ENCODE measurements at places on chromosomes 11 and 22.
A peak's percentile ranks its signal among the peaks of the same experiment; 100 is the strongest.

DNA sequence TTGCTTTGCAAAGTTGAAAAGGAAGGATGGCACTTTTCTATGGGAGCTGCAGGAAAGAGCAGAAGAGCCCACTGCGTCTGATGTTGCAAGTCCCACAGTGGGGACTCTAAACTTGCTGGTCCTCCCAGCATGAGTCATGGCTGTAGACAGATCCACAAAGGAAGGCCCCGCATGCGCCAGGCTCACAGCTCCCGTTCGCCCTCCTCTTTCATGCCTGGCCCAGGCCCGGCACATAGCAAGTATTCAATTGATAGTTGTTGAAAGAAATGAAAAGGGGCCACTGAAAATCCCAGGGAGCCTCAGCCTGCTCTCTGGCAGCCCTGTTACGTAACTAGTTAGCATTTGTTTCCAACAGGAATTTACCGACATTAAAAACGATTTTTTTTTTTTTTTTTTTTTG, 18.9 kb downstream of the AP1B1 start:
- DNase-seq, result peak; percentile 92

DNA sequence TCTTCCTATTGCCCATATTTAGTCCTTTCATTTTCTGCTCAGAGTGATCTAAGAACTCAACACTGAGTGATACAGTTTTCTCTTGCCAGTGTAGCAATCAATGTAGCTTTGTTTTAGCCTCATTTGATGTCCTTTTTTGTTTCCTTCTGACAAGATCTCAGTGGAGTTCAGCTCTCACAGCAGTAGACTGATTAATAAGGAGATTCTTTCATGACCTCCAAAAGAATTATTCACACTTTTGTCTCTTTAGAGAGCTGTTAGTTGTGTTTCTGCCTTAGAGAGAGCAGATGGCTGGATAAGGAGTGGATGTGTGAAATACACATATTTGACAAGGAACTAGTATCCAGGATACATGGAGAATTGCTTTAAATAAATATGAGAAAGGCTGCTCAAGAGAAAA, 6.6 kb upstream of the TMEM225 start:
- DNase-seq, result no peak

DNA sequence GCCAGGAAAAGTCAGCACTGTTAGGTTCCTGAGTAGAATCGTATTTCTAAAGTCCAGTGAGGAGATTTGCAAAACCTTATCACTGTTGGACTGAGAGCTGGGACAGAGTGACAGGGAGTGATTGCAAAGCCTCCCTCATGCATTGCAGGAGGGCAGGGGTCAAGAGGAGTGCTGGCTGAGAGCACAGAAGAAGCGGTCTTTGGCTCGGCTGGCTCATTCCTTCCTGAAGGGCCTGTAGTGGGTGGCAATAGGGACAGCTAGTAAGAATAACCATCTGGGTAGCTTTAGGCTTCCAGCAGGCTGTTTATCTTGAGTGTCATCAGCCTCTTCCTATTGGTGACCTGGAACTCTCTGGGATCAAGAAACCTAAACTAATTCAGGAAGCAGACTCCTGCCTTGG, 53.4 kb downstream of the CD44 start:
- DNase-seq, result peak; percentile 25

DNA sequence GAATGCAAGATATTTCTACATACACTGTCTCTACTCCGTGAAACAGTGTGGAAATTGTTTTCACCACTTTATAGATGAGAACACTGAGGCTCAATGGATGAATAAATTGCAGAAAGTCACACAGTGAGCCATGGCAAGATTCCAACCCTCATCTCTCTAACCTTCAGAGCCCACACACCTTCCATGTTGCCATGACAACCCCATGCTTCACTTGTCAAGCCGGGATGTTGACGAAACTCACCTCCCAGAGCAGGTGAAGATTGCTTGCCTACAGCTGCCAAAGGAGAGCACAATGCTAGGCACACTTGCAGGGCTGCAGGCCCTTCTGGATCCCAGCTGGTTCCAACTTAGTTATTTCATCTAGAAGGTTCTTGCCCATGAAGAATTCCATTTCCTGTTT, 71.4 kb upstream of the SEZ6L start:
- no peak for DNase-seq

DNA sequence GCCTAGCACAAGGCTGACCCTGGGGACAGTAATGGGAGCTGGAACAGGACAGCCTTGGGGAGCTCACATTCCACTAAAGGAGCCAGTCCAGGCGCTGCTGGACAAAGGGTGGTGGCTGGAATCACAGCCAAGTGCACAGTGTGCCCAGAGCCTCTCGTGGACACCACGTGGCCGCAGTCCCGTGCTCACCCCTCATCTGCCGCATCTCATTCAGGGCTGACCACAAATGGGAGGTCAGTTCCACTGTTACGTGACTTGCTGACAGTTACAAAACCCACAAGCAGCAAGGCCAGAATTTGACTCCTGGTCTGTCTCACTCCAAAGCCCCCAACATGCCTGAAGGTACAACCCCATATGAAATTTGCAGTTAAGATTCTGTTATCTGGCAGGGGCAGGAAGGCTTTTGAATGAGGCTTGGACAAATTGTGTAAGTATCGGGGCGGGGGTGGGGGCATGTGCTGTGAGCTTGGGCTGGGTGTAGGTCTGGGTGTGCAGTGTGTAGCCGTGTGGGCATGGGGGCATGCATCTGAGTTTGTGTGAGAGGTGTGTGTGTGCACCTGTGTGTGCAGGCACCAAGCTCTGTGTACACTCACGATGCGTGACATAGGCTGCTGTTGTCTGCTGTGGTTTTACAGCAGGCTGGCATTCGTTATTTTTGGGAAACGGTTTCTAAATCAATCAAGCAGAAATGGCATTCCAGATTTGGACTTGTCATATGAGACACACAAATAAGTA, 301.7 kb downstream of the BRD1 start:
- no peak for DNase-seq

- no peak for DNase-seq
Observed at GRCh38 chr11:27545946-27546345, 39.4 kb upstream of the LIN7C start.

GRCh38 chr11:44627911-44628729, 62.7 kb downstream of the CD82 start:
- DNase-seq, result peak; percentile 50

GRCh38 chr11:81301166-81301830, 1432.4 kb downstream of the FAM181B start:
- no peak for DNase-seq

GRCh38 chr22:36144886-36145541, 15.5 kb downstream of the APOL3 start:
- peak; percentile 73 for DNase-seq

DNA sequence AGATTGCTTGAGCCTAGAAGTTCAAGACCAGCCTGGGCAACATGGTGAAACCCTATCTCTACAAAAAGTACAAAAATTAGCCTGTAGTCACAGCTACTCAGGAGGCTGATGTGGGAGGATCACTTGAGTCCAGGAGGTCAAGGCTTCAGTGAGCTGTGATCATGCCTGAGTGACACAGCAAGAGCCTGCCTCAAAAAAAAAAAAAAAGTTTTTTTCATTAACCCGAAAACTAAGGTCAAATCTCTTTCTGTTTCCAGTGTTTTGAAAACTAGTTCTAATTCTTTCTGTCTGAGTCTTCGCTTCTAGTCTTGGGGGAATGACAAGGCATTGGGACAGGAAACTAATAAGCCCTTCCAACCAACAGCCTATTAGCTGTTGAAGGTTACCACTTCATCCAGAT, 57.6 kb downstream of the LIF start:
- DNase-seq, result no peak

GRCh38 chr22:22171357-22172218, 73.0 kb upstream of the VPREB1 start:
- DNase-seq, result peak; percentile 26

- no peak for DNase-seq
Observed at GRCh38 chr22:48258064-48258701, 1495.7 kb downstream of the TBC1D22A start.

- no peak for DNase-seq
Observed at GRCh38 chr11:118084247-118084646, 2.5 kb downstream of the SMIM35 start.

GRCh38 chr11:95135155-95135554, 45.5 kb downstream of the ENDOD1 start:
- no peak for DNase-seq

DNA sequence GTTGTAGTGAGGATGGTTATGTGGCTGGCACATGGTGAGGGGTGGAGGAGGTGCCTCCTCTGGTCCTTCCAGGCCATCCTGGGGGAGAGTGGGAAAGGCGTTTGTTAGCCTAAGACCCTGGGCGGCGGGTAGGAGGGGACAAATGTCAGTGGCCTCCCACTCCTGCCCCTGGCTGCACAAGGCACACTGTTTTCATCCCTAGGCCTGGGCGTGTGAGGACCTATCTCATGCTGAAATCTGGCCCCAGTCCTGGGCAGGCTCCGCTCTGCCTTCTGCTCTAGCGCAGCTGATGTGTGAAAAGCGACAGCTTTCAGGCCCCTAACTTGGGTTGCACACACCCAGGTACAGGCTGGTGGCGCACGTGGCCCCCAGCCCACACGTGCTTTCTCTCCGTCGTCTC, 32.1 kb downstream of the DAGLA start:
- no peak for DNase-seq

DNA sequence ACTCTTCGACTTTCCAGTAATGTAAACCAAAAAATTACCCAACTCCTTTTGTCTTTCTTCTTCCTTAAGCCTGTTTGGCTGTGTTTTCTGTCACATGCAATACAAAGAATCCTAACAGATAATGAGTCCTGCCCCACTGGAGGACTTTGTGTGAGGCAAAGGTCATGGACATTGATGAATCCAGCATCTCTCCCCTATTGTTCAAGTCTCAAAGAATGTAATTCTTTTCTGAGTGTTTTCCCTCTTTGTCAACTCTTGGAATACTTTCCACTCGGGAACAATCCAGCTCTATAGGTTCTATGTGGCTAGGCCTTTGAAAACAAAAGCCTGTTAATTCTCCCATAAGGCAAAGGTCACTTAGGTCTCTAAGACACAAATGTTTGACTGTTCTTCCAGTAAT, 100.7 kb downstream of the FAR1 start:
- DNase-seq, result no peak

DNA sequence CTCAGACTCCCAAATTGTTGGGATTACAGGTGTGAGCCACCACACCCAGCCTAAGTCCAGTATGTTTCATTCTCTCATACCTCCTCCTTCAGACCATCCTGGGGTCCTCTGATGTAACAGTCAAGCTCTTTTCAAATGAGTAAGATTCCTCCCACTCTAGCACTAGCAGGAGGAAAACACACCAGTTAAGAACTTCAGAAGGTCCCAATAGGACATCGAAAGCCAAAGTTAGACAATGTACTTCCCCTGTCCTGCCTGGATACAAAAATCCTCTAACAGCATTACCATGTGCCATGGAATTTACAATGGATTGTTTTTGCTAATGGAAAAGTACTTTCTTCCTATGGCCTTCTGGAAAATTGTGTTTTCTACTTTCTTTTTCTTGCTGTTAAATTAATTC, 67.1 kb downstream of the CCDC34 start:
- no peak for DNase-seq

GRCh38 chr11:9155930-9156329, 64.5 kb upstream of the SCUBE2 start:
- no peak for DNase-seq

- no peak for DNase-seq
Observed at GRCh38 chr11:64382586-64382985, 23.6 kb downstream of the RPS6KA4 start.

DNA sequence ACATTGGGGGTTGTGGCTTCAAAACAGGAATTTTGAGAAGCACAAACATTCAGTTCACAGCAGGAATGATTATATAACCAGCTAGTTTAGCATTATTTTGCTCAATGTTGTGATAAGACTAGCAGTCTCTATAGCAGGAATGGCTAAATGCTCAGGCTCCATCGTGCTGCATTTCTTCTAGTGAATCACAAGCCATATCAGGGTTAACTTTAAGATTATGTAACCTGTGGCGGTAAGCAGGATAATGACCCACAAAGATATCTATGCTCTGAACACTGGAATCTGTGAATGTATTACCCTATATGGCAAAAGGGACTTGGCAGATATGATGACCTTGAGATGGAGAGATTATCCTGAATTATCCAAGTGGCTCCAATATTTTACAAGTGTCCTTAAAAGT, 14.8 kb downstream of the FSHB start:
- DNase-seq, result no peak

- no peak for DNase-seq
Observed at GRCh38 chr11:73680687-73681086, 34.3 kb downstream of the PLEKHB1 start.

- DNase-seq, result no peak
Observed at GRCh38 chr11:132058211-132058772, 687.9 kb downstream of the NTM start.

DNA sequence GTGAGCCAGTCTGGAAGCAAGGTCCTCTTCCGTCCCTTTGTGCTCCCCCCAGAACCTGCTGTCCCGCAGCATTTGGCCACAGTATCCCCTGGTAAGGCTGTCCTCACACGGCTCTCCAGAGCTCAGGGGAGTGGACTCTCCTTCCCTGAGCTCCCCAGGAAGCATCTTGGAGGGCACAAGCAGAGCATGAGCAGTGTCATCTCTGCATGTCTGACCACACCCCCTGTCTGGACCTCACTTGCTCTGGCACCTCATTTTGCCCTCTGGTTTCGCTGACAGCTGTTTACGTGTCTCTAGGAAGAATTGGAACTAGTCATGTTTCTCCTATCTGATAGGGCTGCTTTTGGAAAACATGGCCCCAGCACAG, 15.5 kb downstream of the DCPS start:
- DNase-seq, result peak; percentile 31

- DNase-seq, result peak; percentile 93
Observed at GRCh38 chr11:4393209-4393857, at the start of gene TRIM21. TRIM21 (minus strand) TSS chr11:4393702; CDS start chr11:4390409, 3,293 bp downstream.

DNA sequence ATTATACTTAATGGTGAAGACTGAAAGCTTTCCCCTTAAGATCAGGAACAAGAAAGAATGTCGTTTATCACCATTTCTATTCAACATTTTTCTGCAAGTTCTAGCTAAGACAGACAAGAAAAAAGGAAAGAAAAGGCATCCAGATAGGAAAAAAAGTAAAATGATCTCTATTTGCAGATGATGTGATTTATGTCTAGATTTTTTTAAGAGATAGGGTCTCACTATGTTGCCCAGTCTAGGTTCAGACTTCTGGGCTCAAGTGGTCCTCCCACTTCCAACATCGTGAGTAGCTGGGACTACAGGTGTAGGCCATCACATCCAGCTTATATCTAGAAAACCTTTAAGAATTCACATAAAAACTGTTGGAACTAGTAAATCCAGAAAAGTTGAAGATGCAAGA, 51.4 kb upstream of the ADORA2A start:
- no peak for DNase-seq

DNA sequence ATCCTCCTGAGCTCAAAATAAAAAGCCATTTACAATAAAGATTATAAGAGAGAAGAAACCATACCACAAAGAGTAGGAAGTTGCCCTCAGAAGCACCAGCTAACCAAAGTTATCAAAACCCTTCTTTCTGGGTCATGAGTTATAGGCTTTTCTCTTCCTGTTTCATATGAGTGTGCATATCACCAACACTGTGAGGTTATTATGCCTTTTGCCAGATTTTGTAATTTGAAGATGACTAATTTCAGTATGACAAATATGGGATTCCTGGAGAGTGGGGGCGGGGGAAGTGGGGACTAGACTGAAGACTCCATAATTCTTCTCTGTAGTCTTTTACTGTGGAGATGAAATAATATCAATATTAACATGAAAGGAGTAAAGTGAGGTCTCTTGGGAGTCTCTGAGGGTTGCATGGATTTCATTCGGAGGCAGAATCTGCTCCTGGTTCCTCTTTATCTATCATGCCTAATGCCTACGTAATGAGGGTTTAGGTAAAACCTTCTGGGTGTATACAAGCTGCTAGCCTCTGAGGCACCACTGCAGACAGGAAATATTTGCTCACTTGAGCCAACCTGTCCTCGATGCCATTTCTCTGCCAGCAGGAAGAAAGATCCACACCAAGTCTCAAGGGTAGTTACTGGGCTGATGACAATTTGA, 2.1 kb downstream of the LPXN start:
- peak; percentile 67 for DNase-seq
